ENCODE measurements at places on chromosomes 16 and 17.
A peak's percentile ranks its signal among the peaks of the same experiment; 100 is the strongest.

DNA sequence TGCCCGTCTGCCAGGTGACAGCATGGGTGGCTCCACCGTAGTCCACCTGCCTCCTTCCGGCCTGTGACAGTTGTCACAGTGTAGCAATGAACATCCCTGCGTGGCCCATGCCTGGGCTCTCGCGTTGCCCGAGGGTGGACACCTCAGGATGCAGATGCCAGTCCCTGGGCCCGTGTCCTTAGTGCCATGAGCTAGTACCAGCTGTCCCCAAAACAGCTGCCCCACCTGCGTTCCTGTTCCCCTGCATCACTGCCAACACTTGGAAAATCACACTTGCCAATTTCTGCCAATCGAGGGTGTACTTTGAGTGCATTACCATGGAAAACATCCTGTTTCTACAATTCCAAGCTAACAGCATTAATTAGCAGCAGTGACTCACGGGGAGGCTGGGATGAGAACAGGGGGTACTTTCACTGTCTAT, 9.0 kb upstream of the C16orf95 start:
- no peak for DNase-seq

GRCh38 chr16:82761236-82761635, 134.5 kb downstream of the CDH13 start:
- DNase-seq, result no peak

DNA sequence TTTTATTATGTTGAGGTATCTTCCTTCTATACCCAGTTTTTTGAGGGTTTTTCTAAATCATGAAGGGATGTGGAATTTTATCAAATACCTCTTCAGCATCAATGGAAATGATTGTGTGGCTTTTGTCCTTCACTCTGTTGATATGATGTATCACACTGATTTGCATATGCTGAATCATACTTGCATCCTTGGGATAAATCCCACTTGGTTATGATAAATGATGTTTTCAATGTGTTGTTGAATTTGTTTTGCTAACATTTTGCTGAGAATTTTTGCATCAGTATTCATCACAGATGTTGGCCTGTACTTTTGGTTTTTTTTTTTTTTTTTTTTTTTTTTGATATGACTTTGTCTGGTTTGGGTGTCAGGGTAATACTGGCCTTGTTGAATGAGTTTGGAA, 23.1 kb downstream of the CD300LB start:
- DNase-seq, result no peak

DNA sequence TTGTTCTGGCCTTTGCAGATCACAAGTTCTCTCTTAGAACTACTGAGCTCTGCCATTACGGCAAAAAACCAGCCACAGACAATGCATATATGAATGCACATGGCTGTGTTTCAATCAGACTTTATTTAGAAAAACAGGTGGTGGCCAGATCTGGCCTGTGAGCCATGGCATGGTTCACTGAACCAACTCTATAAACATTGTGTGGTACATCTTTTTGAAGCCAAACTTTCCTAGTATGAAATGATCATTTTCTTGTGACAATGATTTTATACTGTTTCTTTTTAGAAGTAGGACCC, 65.9 kb upstream of the AMZ2 start:
- no peak for DNase-seq

DNA sequence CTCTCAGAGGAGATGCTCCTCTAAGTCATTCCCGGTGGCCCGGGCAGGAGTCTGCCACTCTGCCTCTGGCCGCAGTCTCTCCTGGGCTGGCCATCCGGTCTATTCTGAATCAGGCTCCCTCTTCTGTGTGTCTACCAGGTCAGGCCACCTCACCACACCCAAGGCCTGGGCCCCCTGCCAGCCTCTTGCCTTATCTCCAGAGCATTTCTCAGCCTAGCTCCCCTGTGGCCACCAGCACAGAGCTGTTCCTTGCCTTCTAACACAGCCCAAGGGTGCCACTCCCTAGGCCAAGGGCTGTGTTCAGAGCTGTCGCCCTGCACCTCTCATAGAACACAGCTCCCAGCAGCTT, 55.3 kb downstream of the MYO18A start:
- DNase-seq, result no peak

GRCh38 chr16:58885528-58886170, 151.5 kb upstream of the GOT2 start:
- no peak for DNase-seq

DNA sequence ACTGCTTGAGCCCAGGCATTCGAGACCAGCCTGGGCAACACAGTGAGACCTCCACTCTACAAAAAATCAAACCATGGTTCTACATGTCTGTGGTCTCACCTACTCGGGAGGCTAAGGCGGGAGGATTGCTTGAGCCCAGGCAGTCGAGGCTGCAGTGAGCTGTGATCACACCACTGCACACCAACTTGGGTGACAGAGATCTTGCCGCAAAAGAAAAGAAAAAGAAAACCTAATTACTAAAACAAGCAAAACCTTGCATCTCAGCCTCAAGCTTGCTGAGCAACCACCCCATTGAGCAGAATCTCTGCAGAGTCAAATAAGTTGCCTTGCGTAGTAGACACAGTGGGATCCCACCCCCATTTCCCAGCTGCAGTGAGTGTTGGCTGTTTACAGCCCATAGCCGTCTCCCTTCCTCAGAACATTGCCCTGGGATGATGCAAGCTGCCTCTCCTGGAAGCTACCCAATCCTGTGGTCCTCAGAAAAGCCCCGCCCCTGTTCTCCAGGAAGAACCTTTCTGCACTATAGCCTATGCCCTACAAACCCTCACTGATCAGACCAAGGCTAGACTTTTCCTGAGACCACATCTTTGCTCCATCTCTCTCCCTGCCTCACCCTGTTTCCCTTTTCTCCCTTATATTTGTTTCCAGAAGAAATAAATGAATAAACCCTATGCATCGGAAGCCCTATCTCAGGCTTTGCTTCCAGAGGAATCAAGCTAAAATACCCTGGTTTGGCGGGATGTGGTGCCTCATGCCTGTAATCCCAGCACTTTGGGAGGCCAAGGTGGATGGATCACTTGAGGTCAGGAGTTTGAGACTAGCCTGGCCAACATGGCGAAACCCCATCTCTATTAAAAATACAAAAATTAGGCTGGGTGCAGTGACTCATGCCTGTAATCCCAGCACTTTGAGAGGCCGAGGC, 16.7 kb upstream of the ERN2 start:
- DNase-seq, result no peak

GRCh38 chr17:80873307-80873951, 118.2 kb upstream of the CHMP6 start:
- DNase-seq, result no peak

- DNase-seq, result peak; percentile 25
These were observed 18.6 kb downstream of the C1QTNF1 start for GRCh38 chr17:79042421-79043190.

- no peak for DNase-seq
These were observed 6.0 kb downstream of the SYNGR2 start for GRCh38 chr17:78174346-78174869.

DNA sequence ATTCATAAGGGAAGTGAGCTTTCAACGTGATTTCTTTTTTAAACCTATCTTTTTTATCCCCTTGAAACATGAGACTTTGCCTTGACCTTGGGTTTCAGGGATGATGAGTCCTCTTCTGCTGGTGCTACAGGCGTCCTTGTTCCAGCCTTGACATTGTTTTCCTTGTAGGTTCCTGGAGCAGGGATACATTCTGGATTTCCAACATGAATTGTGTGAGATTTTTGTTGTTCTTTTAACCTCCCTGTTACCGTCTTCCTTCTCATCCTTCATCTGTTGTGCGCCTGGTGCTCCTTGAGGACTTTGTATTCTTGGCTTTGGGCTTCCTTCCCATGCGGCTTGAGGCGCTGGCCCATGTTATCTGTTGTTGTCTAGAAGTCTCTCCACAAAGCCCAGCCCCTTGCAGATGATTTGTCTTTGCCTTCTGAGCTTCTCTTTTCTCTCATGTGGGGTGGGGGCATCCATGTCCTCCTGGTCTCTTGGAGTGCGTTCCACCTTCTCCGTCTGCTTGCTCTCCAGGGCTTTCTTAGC, 283.6 kb downstream of the SNX29 start:
- DNase-seq, result no peak

DNA sequence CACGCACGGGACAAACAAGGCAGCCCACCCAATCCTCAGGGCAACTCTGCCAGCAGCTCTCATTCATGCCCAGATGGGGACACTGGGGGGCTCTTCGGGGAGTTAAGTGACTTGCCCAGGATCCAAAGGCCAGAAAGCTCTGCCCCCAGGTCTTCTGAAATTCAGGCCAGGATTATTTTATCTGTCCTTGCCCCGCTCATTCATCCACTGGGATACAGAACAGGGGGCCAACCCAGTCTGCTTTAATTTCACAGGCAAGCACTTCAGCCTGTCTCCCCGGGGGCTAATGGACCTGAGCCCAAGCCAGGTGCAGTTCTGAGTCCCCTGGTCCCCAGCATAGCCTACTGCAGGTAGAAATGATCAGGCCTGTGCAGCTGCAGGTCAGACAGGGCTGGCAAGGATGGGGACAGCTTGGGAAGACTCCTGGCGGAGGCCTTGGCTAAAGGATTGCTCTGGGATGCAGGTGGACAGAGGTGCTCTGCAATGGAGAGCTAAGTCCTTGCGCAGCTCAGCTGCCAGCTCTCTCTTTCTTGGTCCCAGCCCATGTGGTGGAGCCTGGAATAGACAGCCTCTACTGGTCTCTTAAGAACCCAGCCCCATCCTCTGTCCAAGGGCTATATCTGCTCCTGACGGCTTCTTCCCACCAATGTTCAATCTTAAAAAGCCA, 766 bp upstream of the B3GNT9 start:
- DNase-seq, result no peak

GRCh38 chr17:77618173-77618572, 340.3 kb upstream of the TNRC6C start:
- no peak for DNase-seq

- DNase-seq, result no peak
These were observed 5.0 kb upstream of the SRL start for GRCh38 chr16:4246777-4247459.

GRCh38 chr17:79338152-79338551, 263.5 kb downstream of the ENGASE start:
- DNase-seq, result no peak

GRCh38 chr17:4499431-4500190, 930 bp downstream of the SPNS2 start:
- DNase-seq, result no peak

DNA sequence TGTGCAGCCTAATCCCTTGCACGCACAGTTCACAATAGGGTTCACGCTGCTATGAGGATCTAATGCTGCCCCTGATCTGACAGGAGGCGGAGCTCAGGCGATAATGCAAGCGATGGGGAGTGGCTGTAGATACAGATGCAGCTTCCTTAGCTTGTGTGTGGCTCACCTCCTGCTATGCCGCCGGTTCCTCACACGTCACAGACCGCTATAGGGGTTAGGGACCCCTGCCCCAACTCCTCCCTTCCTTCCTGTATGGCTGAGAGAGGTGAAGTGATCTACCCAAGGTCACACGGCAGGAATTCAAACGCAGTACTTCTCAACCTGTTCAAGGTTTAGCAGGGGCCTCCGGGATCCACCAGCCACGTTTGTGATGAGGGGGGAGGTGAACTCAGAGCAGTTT, 13.4 kb upstream of the PLLP start:
- no peak for DNase-seq

- no peak for DNase-seq
These were observed 38.5 kb downstream of the VPS53 start for GRCh38 chr17:676060-676700.

DNA sequence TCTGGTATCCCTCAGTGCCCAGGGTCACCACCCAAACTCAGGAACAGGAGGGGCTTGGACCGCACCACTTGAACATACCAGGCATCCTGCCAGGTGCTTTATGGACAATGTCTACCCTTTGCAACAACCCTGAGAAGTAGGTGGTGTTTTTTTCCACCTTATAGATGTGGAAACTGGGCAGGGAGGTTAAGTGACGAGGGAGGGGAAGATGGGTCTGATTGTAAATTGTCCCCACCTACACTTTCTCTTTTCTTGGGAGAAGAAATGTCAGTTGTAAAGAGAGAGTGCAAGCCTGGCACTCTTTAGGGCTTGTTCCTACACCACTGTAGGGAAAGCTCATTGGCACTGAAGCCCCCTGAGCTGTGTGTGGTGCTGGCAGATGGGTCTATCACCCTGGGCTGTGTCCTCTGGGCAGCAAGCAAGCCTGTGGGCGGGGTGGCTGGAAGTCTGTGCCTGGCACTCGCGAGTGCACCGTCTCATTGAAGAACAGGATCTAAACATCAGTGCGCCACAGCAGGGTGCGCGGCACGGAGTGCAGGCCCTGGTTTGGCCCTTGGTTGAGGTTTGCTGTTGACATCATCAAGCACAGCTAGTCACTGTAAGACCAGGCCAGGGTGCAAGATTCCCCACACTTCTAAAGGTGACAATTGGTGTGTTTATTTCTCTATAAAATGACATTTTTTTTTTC, 15.1 kb downstream of the NOD2 start:
- DNase-seq, result no peak

GRCh38 chr17:64162554-64162953, 32.6 kb upstream of the ERN1 start:
- no peak for DNase-seq

DNA sequence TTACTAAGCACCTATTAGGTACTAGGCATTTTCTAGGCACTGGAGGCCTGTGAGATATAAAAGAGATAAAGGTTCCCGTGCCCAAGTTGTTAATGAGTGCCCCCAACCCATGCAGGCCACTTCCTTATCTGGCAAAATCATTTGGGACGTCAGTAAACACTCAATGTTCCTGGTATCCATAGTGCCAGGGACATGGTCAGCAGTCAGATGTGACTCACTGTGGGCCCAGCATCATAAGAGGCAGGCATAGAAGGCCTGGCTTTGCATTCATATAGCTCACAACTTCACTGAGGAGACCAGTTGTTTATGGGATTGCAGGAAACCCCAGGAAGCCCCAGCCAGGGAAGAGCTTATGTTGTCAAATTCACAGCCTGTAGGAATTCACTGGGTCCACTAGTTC, 81.1 kb downstream of the MRC2 start:
- no peak for DNase-seq

GRCh38 chr17:28645576-28645939, 600 bp upstream of the BLTP2 start:
- DNase-seq, result no peak

GRCh38 chr17:41507315-41507880, 2.0 kb upstream of the KRT13 start:
- DNase-seq, result no peak

- no peak for DNase-seq
These were observed 149.8 kb downstream of the RBFOX3 start for GRCh38 chr17:79461041-79461440.

GRCh38 chr17:1611715-1612114, 16.9 kb downstream of the SLC43A2 start:
- DNase-seq, result no peak

DNA sequence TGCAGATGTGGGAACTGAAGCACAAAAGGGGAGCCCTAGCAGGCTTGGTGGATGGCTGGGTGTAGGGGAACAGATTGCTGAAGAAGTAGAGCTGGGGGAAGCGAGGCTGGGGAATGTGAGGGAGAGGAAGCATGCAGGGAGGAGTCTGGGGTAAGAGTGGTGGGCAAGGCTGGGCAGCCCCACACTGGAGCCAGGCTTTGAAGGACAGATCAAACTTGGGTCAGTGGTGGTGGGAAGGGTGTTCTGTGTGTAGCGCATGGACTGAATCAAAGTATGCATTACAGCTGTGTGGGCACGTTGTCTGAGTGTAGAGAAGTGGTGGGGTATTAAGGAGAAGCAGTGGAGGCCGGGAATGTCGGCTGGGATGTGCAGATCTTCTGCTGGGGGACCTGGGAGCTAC, 116.0 kb downstream of the CYLD start:
- DNase-seq, result no peak

- peak; percentile 32 for DNase-seq
These were observed 45.6 kb downstream of the PRMT7 start for GRCh38 chr16:68356249-68356918.

Measured in activated CD8-positive, alpha-beta memory T cell treated with anti-CD3 and anti-CD28 coated beads for 1 hour (primary cell).